ENCODE measurements at places on chromosomes 4 and X. TPM values are rescaled to one million over a fixed set of nuclear protein-coding genes. Genes with fewer than 3 reads are reported as not detected.

The SOX3 gene
- total RNA-seq: not detected

The CT45A10 gene
- not detected for total RNA-seq

The UGT8 gene
- total RNA-seq: 3.9 TPM

The SPATA4 gene
- not detected for total RNA-seq

The DNAAF6 gene
- not detected for total RNA-seq

DNA sequence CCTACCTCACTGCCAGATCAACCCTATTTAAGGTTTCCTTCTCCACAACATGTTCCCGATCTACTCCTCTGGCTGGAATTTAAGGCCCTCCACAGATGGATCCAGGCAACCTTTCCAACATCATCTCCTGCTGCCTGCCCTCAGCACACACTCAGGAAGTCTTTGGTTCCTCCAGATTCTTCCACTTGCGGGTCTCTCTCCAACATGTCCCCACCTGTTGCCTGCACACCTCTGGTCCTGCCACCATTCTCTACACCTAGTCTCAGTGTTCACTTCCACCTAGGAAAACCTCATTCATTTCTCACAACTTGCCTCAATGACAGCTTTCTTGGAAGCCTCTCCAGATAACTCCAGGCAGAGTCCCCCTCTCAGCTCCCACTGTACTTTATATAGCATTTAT lies 80.1 kb downstream of the RTL5 start:
- H3K4me3 ChIP-seq: no peak overlapping the region
- no peaks in the 10 kb centered on the region for H3K36me3 ChIP-seq
- H3K4me1 ChIP-seq: peaks cover under 1% of the 10 kb centered on the region

DNA sequence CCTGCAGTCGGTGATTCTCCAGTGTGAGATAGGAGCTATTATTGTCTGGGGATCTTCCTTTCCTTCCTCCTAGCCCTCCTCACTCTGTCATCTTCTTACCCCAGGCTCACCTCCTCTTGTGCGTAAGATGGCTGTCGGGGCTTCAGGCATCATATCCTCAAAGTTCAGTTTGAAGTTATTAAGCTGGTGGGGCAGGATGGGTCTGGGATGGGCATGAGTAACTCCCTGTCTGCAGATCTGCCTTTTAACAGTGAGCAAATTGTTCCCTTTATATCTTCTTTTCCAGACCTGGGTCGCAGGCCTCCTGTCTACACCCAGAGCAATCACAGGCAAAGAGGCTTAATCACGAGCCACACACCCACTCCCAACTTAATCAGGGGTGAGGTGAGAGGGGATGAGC lies 900 bp upstream of the MTMR1 start:
- H3K27ac ChIP-seq: peak overlapping the region; percentile 92
- H3K4me1 ChIP-seq: no peaks in the 10 kb centered on the region
- H3K27me3 ChIP-seq: no peaks in the 10 kb centered on the region
